ENCODE measurements at places on chromosomes 6 and 20.
A peak's percentile ranks its signal among the peaks of the same experiment; 100 is the strongest.

GRCh38 chr6:36862164-36862847 lies 12.3 kb downstream of the PPIL1 start:
- no peak for DNase-seq

DNA sequence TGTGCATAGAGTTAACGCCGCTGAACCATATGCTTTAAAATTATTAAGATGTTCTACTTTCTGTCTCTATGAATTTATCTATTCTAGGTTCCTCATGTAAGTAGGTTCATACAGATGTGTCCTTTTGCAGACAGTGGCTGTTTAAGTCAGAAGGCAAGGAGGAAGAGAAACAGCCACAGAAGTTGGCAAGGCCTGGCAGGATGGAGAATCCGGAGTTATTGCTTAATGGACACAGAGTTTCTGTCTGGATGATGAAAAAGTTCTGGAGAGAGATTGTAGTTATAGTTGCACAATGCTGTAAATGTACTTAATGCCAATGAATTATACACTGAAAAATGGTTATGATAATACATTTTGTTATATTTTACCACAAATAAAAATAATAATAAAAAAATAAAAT lies 283.6 kb upstream of the CNR1 start:
- no peak for DNase-seq

- DNase-seq, result no peak
These were observed 908.5 kb upstream of the MANEA start for GRCh38 chr6:94668876-94669275.

DNA sequence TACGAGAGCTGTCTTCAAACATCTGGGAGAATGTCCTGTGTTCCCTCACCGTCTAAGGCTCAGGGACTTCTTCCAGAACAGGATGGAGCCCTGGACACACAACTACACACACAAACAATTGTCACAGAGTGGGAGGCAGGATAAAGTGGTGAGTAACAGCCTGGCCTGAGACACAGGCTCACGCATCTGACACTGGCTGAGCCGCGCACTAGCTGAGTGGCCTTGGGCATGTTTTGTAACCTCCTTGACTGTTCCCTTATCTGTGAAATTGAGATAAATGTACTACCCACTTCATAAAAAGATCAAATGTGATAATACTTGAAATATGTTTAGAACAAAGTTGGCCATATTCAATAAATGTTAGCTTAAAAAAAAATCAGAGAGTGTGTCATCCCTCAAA lies 132.4 kb upstream of the ARMC2 start:
- DNase-seq, result no peak

GRCh38 chr20:20398123-20398522 lies 30.2 kb downstream of the INSM1 start:
- no peak for DNase-seq

- DNase-seq, result peak; percentile 15
These were observed 6.9 kb upstream of the SAMD3 start for GRCh38 chr6:130229645-130230044.

- DNase-seq, result no peak
These were observed 85.3 kb downstream of the MYLK4 start for GRCh38 chr6:2665146-2666070.

DNA sequence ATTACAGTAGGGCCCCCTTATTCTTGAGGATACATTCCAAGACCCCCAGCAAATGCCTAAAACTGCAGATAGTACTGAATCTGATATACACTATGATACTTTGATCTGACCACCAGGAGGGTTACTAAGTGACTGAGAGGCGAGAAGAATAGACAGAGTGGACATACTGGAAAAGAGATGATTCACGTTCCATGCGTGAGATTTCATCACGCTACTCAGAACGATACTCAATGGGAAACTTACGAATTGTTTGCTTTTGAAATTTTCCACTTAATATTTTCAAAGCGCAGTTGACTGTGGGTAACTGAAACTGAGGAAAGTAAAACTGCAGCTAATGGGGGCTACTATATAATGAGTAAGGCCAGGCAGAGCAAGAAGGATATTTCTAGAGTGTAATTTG lies 60.8 kb downstream of the STX11 start:
- DNase-seq, result no peak

GRCh38 chr6:163708466-163708865 lies 293.9 kb downstream of the QKI start:
- no peak for DNase-seq

DNA sequence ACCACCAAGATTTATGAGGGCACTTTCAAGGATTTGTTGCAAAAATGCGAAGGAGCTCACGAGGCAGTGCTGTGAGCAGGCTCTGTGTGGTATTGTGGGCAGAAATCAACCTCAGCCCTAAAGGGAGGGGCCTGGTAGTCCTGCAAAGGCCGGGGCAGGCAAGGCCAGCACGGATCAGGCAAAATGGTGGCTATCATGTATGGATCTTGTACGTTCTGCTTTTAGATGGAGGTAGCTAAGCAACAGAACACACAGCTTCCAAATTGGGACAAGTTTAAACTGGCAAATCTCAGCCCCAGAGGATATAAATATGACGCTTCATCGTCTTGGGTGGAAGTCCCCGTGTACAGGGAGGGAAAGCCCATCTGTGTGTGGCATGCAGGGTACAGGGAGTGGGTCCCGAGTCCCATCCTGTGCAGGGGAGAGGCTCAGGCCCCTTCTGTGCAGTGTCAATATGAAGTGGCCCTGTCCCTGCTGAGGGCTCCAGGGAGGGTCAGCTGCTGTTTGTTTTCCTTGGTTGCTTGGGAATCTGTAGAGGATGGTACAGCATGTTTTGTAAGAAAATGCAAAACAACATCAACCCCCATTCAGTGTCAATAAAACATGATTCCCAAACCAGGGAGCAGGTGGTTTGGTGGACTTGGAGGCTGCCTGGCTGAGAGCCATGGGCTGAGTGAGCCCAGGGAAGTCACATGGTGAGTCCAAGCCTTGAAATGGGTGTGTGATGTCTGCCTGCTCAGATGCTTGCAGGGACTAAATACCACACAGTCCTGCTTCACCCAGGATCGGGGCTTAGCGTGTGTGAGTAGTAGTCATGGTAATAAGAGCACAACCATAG lies 113.0 kb downstream of the SYCP2 start:
- DNase-seq, result no peak

- DNase-seq, result no peak
These were observed 158.0 kb upstream of the SHLD1 start for GRCh38 chr20:5592165-5592564.

DNA sequence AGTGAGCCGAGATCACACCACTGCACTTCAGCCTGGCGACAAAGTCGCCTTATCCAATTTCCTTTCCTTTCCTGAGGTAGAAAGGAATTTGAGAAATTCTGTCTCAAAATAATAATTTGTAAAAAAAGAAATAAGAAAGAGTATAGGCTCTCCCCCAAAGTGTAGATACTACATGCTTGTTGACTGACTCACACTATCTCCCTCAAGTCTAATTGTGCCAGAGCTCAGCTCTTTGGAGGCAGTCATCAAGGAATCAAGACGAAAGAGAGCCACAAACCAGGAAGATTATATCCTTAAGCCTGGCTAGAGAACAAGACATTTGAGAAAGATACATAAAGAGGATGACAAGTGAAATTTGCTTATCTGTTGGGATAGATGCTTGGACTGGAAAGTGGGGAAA lies 3.7 kb upstream of the FKBPL start:
- DNase-seq, result no peak

- no peak for DNase-seq
These were observed 211.5 kb upstream of the FKBP1C start for GRCh38 chr6:62999796-63000195.

GRCh38 chr6:187210-187861 lies 105.0 kb upstream of the DUSP22 start:
- no peak for DNase-seq

GRCh38 chr6:89132057-89132456 lies 13.8 kb upstream of the PM20D2 start:
- DNase-seq, result no peak

DNA sequence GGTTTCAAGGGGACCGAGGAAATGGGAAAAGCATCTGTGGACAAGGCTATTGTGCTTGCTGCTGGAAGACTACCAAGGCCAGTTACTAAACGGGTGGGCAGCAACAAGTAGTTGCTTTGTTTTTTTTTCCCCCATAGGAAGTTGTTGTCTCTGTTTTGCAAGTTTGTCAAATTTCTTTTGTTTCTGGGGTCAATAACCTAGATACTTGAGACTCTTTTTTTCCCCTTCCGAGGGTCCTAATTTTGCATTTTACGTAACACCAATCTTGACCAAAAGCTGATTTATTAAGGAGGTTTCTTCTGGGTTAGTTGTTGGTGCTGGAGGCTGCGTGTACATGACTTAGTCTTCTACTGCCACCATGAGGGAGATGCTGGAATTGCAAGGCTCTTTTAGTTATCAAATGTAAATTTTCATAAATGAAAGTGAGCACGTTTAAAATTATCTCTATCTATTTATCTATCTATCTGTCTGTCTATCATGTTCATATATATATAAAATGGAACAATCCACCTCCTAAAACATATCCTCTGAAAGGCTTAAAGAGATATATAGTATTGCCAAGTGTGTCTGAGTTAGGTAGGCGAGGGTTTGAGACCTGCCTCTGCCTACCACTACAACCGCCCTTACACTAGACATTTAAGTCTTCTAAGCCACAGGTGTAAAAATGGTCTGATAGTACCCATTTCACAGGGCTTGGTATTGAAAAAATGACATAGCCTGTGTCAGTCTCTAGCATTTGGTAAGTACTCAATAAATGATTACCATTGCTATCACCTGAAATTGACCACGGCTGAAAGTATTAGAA lies 60.2 kb downstream of the GCLC start:
- peak; percentile 51 for DNase-seq

DNA sequence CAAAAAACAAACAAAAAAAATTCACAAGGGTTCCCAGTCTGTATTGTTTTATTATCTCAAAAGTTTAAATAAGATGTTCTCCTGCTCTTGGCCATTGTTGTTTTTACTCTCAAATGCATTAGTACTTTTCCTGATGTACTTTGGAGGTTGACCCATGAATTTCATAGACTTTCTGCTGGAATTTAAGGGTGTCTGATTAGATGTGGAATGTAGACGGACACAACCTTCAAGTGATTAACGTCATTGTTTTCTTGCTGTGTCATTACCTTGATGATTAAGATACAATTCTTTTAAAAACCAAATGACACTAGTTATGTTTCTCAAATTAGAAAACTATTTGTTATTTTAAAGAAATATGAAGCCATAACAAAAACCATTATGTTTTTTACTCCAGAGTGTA lies 421.4 kb upstream of the RUNX2 start:
- DNase-seq, result no peak

DNA sequence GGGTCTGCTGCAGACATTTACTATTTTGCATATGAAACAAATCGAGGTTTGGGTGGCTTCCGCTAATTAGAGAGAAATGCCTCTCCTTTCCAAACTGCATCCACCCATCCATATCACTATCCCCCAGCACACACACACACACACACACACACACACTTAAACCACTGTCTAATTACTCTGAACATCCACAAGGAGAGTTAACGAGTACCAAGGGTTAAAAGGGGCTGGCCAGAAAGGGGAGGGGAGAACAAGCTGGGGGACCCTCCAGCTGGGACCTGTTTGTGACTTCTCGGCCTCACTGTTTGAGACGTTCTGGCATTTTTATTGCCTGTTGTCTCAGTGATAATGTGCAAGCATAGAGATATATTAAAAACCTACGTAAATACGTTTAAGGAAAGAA lies 261.2 kb downstream of the FOXC1 start:
- no peak for DNase-seq

DNA sequence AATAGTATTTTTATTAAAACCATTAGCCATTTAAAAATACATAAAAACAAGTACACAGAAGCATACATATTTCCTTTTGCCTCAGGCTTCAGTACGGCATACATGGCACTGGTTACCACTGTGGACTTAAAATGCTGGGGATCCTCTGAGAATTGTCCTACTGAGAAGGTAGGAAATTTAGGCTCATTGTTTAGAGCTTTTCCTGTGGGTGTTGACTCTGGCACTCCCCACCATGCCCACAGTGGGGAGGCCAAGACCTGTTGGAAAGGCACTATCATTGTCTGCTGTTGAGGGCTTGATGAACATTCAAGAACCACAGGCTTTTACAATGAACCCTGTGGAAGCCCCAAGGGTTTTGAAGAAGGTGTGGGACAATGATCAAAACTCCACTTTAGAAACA lies 473.4 kb downstream of the BTBD3 start:
- DNase-seq, result no peak
